ENCODE measurements at places on chromosomes 3 and 15.

GRCh38 chr15:78059110-78059839 is 18.2 kb downstream of the TBC1D2B start:
- DNase-seq = no peak

GRCh38 chr15:70094690-70095311 is 2.9 kb downstream of the TLE3 start:
- no peak for DNase-seq

GRCh38 chr3:39144095-39144747 is 9.2 kb downstream of the CSRNP1 start:
- no peak for DNase-seq

DNA sequence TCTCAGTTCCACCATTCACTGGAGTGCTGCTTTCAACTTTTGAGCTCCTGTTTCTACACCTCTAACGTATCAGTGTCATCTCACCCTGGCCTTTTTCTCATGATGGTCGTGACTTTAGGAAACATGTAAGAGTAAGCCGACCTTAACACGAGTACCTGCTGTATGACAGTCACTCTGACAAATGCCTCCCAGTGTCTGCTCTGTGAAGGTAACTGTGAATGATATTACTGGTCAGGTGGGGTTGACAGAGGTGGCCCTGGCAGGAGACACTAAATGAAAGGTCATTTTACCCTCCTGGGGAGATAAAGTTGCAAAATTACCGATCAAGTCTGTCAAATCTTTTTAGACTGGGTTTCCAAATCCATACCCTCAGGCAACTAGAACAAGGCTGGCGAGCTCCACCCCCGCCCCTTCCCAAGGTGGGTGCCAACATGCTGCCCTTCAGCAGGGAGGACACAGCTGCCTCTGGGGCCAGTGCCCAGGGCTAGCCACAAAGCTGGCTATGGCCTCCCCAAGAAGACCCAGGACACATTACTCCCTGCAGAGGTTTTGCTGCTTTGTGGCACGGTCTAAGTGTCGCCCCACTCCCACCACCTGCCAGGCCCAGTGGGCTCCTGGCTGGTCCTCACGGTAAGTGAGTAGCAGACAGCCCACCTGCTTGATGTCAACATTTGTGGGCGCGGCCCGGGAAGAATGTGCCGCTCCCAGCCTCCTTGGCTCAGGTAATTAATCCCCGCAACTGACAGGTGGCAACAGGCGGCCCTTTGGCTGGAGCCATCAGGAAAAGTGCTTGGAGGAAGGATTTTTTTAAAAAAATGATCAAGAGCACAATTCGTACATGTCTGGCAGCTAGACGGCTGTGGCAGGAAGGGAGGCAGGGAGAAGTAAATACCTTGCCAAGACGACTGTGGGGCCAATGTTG is 211.8 kb downstream of the TP63 start:
- DNase-seq = no peak

- no peak for DNase-seq
Measured at GRCh38 chr3:185824051-185825005, 514 bp downstream of the IGF2BP2 start.

GRCh38 chr3:49745986-49746385 is 22.2 kb upstream of the GMPPB start:
- no peak for DNase-seq

- DNase-seq = no peak
Measured at GRCh38 chr3:66606868-66607267, 106.0 kb upstream of the LRIG1 start.

DNA sequence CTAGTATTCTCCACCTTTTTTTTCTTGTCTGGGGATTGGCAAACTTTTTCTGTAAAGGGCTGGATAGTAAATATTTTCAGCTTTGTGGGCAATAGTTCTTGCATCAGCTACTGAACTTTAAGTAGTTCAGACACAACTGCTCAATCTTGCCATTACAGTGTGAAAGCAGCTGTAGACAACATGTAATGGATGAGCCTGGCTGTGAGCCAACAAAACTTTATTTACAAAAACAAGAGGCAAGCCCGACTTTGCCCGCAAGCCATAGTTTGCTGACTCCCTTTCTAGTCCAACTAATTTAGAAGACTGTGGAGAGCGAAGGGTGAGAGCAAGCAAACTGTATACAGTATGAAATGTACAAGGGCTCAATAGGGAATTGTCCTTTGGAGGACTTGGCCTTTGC is 6.2 kb downstream of the FRMD4B start:
- DNase-seq = no peak

DNA sequence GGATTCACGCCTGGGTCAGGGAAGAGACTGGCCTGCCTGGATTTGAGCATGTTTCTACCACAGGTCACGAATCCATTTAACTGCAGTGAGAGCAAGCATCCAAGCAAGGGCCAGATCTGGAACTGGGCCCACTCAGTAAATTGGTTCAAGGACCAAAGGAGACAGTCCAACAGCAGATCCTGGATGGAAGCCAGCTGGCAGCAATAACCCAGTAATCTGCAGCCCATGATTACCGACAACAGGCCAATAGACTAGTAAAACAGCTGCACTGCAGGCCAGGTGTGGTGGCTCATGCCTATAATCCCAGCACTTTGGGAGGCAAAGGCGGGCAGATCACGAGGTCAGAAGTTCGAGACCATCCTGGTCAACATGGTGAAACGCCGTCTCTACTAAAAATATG is 11.8 kb downstream of the SAMD7 start:
- no peak for DNase-seq

GRCh38 chr3:76998555-76998954 is 41.3 kb upstream of the ROBO2 start:
- DNase-seq = no peak
